Ammon's horn (tissue), 1 donor: ENCODE measurements at places on chromosomes 6 and 20.
A peak's percentile ranks its signal among the peaks of the same experiment; 100 is the strongest.

- DNase-seq = no peak
Observed at GRCh38 chr20:19768325-19768842, 10.3 kb downstream of the RIN2 start.

- no peak for DNase-seq
Observed at GRCh38 chr6:113381232-113381631, 475.9 kb upstream of the MARCKS start.

DNA sequence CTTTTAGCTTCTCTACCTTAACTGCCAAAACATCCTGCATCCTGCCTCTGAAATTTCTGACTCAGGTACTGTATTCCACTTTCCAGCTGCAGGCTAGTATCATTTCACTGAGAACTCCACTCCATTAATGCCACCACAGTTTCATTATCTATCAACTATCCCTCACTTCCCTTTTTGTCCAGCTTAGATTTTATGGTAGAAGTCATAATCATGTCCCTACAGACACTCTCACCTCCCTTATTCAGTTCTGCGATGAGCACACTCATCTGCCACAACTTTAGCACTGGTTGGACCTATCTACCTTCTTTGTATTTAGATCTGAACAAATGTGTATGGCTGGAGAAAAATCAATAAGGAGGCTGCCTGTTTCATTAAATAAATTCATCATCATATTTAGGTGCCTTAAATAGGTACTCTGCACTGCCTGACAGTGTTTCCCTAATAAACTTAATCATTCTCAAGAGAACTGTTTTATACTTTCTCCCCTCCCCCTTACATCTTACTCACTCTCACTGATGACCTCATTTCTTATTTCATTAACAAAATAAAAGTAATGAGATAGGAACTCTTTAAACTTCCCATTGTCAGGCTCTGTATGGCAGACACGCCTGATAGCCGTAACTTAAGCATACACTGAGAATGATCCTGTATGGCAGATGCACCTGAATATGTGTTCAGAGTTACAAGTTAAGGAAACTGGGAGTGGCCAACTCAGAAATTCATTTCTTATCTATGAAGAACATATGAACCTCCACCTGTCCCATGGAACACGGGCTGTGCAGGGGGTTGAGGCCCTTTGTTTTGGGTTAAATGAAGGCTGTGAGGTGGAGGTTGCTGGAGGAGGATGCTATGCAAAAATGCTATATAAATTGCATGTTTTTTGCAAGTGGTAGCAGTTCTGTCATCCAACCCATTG, 95.3 kb upstream of the MAN1A1 start:
- DNase-seq = no peak

DNA sequence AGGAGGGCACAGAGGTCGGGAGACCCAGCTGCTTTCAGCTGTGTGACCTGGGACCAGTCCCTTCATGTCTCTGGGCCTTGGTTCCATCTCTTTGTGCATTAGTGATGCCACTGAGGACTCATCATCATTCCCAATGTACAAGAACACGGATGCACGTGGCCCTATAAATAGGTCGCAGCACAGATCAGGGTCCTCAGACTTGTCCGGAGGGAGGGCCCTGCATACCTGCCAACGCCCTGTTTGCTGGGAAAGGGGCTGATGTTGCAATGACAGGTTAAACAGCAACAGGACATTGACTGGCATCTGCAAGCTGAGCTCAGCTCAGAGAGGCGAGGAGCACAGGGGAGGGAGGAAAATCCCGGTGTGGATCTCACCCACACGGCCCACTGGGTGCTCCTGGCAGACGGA, 21.8 kb downstream of the TGM2 start:
- DNase-seq = no peak

DNA sequence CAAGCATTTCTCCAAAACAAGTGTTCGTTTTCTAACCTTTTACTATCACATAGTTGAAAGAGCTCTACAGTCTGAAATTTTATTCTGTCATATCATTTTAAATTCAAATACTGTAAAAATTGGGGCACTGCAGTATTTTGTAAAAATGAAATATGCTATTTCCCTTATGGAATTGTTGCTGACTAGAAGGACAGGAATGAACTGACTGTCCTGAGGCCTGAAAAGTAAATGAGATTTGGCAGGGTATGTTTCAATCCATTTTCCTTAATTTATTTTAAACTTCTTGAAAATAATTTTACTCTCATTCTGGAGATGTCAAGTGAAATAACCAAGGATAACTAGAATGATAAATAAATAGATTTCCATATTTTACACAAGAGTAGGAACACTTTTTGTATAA, 11.9 kb upstream of the PNRC1 start:
- no peak for DNase-seq

- DNase-seq = no peak
Observed at GRCh38 chr6:93325761-93326160, 93.6 kb downstream of the EPHA7 start.

- no peak for DNase-seq
Observed at GRCh38 chr6:1613688-1614447, 4.2 kb downstream of the FOXC1 start.

DNA sequence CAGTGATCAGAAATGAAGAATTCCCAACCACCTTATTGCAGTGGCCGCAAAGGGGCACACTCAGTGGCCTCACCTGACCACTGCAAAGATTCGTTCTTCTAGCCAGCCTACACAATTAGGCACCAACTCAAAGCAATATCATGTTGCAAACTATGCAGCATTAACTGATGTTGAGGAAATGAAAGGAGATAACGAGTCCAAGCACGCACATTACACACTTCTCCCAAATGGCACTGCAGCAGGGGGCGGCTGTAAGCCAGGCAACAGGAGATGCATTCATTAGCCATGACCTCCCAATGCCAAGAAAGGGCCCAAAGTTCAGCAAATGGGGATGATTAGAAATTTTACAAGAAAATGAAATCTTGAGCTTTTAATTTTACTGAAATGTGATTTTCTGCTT, 39.3 kb downstream of the ATXN1 start:
- no peak for DNase-seq

DNA sequence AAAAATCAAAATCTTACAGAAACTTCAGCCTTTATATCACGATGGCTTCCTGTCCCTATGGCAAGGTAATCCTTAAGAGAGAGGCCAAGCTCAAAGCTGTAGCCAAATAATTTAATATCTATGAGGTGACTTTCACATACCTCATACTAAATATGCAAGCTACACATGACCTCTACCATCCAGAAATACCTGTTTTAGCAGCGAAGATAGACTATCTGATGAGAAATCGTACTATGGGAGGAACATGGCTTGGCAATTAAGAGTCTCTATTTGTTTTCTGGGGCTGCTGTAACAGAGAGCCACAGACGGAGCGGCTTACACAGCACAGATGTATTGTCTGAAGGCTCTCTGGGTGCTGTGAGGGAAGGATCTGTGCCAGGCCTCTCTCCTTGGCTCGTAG, 31.0 kb upstream of the SALL4 start:
- DNase-seq = no peak

GRCh38 chr6:137001299-137001976, 43.3 kb downstream of the IL20RA start:
- no peak for DNase-seq

DNA sequence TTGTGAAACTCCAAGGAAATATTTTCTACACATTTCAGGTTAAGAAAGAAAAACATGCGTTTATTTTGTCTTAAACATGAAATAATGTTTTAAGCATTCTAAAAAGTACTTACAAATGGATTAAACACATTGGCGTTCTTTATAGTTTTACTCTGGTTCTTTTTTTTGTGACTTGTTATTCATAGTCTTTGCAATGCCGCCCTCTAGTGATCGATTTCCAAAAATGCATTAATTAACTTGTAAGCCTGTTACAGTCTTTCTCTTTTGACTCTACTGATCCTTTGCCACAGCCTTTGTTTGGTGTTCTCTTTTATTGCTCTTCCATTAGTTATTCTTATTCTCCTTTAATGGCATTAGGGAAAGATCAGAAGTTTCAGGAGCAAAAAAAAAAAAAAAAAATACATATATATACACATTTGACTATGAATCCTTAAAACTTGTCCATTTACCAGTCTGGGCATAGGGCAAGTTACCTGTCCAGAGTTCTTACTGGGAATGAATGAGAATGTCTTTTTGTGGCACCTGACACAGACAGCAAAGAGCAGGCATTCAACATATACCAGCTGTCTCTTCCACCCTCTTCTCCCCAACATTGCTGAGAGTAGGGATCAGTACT, 59.9 kb downstream of the MACROD2 start:
- peak; percentile 83 for DNase-seq

GRCh38 chr20:34755367-34755766, 51.2 kb downstream of the TP53INP2 start:
- no peak for DNase-seq
